ENCODE measurements at places on chromosomes 3 and 15.
A peak's percentile ranks its signal among the peaks of the same experiment; 100 is the strongest.

- peak; percentile 78 for DNase-seq
Observed at GRCh38 chr3:47989981-47990440, 26.2 kb downstream of the MAP4 start.

DNA sequence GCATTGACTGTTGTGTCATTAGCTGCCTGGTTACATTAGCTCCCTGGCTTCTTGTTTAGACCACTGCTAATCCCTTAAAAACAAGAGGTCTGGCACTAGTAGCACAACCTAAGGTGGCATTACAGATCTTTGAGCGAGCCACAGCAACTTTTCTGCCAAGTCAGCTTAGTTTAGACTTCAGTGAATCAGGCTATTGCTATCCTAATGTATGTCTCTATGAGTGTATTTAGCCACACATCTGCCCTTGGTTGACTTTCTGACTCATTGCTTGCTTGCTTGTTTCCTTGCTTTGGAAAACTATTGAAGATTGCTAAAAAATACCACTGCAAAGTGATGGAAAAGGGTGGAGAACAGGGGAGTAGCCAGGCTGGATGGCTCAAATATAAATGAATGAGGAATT lies 50.2 kb downstream of the CHP1 start:
- DNase-seq, result no peak

DNA sequence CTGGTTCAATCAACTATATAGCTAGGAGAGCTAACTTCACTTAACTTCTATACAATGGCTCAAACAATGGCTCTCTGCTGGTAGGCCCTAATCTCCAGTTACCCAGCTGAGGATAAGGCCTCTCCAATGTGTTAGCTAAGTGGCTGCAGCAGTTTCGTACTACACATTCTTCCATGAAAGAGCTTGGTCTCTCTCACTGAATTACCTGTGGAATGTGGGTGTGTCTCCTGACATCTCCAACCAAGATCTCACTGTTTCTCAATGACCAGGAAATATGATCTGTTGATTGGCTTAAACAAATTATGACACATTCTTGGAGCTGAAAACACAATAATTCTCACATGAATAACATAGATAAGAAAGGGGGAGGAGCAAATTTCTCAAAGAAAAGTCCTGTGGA lies 169.8 kb upstream of the ROBO1 start:
- DNase-seq, result no peak

GRCh38 chr3:4583416-4583815 lies 90.3 kb downstream of the ITPR1 start:
- DNase-seq, result no peak

DNA sequence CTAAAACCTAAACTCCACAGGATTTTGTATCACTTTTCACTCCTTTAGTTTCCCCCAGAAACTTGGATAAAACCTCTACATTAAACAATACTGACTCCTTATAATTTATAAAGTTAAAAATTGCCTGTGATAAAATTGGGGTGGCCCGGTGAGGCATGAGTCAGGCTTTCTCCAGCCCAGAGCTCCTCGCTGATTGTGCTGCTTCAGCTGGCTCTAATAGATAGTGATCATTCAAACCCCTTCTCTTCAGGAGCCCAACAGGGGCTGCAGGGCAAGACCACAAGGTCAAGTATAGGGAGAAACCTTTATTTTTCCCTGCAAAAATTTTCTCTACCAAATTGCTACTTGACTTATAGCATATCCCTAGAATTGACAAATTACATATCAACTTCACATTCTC lies 308.2 kb downstream of the PLCL2 start:
- DNase-seq, result peak; percentile 25

DNA sequence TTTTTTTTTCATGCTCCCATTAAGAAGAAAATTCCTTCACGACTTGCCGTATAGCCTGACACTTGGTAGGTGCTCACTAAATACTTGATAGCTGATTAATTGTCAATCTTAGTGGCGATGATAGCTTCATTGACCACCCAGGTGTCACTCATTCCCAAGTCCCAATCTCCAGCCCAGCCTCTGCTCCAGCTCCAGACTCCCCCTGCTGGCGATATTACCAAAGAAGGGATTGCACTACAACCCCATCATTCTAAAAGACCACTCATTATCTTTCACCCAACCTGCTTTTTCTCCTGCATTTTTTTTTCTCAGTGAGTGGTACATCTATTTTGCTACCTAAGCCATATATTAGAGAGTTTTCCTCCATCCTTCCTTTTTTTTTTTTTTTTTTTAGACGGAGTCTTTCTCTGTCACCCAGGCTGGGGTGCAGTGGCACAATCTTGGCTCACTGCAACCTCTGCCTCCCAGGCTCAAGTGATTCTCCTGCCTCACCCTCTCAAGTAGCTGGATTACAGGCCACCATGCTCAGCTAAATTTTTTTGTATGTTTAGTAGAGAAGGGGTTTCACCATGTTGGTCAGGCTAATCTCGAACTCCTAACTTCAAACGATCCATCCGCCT lies 19.5 kb upstream of the COMMD2 start:
- DNase-seq, result peak; percentile 16

GRCh38 chr3:182686033-182686886 lies 107.0 kb upstream of the ATP11B start:
- DNase-seq, result no peak

- no peak for DNase-seq
Observed at GRCh38 chr3:15154326-15154725, 51.7 kb upstream of the CAPN7 start.

DNA sequence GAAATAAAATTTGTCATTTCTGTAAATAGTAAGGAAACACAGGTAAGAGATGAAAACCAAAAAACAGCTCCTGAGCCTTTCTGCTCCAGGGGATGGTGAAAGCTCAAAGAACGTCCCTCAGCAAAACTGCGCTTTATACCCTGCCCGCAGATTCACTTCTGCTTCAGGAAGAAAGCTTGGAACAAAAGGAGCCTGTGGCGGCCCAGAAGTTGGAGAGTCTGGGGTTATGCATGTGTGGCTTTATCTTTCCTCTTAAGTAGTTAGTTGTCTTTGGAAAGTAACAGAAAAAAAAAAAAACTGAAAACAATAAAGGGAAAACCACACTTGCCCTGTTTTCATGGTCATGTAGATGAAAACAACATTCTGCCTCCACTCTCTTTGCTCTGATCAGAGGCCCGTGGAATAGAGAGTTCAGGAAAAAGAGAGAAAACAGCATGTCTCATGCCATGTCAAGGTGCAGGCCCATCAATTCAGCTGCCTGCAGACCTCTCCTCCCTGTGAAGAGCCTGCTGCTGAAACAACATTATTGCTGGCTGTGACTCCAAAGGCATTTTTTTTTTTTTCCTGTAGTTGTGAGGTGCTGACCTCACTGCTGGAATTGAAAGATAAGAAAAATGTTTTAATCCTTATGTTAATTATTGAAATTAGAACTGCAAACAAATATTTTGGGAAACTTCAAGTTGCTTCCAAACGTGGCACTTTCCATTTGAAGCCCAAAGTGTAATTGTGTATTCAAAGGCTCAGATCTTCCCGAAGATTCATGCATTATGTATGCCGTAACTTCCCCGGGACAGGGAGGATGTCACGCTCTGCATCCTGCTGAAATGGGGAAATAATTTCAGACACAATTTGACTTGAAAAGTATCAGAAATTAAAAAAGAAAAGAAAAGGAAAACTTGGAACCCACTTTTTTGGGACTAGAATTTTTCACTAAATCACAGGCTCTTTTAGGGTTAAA lies 108.4 kb upstream of the ZNF385D start:
- DNase-seq, result no peak

- DNase-seq, result no peak
Observed at GRCh38 chr3:156682501-156682900, 8.1 kb downstream of the TIPARP start.

DNA sequence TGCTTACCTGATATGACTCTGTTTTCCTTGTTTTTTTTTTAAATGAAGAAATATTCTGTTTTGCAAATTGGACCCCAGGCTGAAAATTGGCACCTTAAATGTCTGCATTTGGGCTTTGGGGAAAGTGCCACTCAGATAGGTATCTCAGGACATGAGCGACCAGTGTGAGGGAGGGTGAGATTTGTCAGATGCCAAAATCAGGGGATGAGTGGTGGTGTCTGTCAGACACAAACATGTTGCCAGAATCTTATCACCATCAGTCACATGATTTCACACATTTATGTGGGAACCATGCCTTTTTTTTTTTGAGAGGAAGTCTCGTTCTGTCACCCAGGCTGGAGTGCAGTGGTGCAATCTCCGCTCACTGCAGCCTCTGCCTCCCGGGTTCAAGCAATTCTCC lies 75.6 kb upstream of the OSBPL11 start:
- no peak for DNase-seq

GRCh38 chr15:39999538-40000200 lies 39.3 kb downstream of the SRP14 start:
- DNase-seq, result no peak

DNA sequence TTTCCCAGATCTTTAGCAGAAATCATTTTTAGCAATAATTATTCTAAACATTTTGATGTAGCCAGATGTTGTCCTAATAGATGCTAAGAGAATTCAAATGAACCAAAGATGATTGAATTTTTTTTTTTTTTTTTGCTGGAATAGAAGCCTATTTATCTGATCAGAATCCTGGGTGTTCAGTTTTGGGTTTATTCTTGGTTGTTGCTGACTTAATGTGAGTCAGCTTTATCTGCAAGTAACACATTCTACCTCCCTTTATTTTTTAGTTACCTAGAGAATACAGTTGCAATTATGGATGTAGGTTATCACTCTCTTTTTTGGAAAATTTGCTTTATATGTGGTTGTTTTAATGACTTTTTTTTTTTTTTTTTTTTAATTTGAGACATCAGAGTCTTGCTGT lies 6.4 kb downstream of the CEP97 start:
- DNase-seq, result no peak

- DNase-seq, result no peak
Observed at GRCh38 chr3:30332196-30333021, 274.0 kb upstream of the TGFBR2 start.

DNA sequence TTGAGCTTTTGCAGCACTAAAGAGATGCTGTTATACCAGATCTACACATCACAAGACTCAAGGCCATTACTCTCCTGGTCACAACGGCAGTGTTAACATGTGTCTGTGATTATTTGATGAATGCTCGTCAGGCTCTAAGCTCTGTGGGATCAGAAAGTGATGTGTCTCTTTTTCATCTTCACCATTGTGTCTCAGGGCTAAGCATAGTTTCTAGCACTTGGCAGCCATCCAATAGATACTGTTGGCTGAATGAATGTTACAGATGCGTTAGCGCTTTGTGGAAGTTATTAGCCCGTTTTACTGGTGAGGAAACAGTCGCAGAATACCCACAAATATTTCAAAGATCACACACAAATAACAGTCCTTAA lies 1.2 kb upstream of the FAM81A start:
- no peak for DNase-seq

DNA sequence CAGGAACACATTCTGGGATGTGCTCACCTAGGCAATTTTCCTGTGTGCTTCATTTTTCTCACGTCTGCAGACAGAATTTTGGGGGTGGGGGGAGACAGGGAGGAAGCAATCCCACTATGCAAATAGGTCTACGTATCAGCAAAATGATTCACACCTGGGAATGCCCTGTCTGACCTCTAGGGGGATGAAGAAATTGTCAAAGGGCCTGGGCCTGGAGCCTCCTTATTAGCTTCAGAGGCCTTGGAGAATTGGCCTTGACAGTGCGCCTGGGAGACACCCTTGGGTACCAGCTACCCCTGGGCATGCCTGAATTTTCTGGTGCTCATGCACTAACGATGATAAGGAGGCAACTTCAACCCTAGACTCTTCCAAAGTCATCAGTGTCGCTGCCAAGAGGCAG lies 207.5 kb downstream of the CADPS start:
- DNase-seq, result no peak

GRCh38 chr3:192879346-192880031 lies 38.2 kb downstream of the MB21D2 start:
- no peak for DNase-seq

- no peak for DNase-seq
Observed at GRCh38 chr3:44761101-44761423, 357 bp downstream of the KIAA1143 start.

DNA sequence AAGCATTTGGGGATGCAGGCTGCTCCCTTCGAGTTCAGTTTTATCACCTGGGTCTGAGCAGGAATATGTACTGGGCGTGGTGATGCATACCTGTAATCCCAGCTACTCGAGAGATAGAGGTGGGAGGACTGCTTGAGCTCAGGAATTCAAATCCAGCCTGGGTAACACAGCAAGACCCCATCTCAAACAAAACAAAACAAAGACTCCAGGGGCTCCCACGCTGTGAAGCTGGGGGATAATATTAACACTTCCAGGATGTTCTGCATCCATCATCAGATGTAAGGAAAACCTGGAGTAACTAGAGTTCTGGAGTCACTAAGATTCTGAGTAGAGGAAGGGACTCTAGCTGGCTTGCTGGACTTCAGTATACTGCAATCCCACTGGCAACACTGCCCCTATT lies 40.6 kb downstream of the LYZL4 start:
- DNase-seq, result no peak

DNA sequence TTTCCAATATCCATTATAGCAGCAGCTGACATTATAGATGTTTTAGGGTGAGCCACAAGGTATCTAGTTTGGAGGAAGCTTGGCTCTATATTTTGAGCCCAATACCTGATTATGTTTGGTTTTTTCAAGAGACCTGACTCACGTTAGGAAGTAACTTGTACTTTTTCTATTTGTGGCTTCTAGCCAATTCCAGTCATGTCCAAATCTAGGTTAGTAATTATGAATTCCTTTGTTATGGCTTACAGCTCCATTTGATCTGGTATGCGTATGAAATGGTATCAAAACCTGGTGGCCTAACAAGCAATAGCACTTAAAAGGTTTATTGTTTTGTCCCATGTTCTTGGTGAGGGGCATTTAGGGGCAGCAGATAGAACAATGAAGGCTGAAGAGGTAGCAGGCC lies 115.9 kb downstream of the TOP2B start:
- DNase-seq, result no peak

DNA sequence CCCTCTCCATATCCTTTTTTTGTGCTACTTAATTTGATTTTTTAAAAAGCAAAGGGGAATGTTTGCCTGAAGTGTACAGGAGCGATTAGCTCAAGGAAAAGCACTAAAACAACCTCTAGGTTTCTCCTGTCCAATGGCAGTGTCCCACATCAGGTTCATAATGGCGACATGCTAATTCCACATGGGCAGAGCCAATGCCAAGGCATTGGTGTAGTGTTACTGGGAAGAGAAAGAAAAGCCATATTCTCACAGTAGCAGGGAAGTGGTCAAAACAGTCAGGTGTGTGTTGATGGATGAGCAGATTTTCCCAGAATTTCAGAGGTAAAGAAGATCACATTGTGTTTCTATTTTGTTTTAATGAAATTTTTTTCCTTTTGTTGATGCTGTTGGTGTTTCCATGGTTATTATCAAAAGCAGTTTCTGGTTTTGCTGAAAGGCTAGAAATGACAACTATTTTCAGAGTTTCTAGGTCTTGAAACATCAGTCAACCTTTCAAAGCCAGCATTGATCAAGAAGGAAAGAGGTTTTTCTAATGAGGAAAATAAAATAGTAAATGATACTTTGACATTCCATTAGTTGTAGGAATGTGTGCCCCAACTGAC lies 65.2 kb downstream of the FNDC3B start:
- no peak for DNase-seq

GRCh38 chr3:168859143-168859542 lies 763.4 kb upstream of the GOLIM4 start:
- DNase-seq, result no peak
